Stimulated activated CD8-positive, alpha-beta memory T cell treated with anti-CD3 and anti-CD28 coated beads, Interleukin-15, amount 100 ng/mL, for 1 hour (primary cell): ENCODE measurements at places on chromosomes 12 and 14.

GRCh38 chr12:54592316-54592715, 3.9 kb upstream of the PPP1R1A start:
- no peak for DNase-seq

- DNase-seq: no peak
Observed at GRCh38 chr12:130354407-130354806, 16.7 kb downstream of the PIWIL1 start.

DNA sequence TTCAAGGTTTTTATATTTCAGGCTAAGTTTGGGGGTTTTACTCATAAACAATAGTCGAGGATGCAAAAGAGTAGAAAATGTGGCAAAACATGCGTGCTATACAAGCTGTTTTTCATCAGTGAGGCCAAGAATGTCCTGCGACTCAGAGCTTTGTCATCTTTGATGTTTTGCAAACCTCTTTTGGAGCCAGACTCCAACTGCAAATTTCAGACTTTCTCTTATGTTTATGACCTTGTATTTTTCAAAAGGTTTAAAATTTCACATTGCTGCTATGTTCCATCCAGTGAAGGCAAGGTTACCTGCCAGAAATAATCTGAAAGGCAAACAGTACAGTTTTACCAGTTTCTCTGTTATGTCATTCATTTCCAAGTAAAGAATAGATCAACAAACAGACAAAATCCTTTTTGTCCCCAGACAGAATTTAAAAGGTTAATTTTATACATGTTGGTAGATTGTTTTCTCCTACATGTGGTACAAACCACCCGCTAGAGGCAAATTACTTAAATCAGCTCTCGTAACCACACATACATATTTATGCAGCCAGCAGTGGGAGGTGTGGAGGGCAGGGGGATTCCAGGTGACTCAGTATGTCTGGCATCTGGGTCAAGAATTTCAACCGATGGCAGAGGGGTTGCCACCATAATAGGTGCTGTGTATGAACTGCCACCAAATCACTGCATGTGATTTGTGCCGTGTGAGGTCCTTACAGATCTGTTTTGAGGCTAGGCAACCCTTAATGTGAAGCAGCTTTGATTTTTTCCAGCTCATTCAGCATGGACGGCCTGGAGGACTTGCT, 119.8 kb upstream of the CPM start:
- no peak for DNase-seq

DNA sequence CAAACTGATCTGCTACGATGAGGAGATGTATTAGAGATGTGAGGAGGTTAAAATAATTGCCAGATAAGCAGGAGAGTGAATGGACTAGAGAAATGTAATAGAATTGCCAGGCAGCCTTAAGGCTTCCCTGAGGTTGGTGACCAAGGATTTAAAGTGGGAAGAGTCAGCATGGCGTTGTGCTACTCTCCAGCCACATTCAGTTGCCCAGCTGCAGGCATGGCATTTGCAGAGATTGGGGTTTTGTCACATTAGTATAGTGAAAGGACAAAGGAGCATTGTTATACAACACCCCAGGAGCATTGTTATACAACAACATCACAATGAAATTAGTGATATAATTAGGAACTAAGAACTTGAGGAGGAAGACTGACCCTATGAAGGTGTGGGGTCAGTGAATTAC, 31.7 kb downstream of the MARK3 start:
- no peak for DNase-seq

DNA sequence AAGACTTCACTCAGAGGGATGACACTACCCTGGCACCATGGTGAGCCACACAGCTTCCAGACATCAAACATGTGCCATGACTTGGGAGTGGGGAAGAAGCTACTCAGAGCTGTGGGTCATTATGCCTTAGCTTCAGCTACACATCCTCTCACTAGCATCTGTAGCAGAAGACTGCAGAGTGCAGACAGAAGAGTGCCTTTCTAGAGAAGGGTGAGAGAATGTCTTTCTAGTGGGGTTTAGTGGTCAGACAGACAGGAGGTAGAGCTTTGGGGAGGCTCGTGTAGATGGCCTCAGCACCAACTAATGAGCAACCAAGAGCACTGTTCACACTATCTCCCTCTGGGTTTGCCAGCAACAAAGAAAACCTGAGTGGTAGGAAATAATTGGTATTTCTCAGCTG, 4.9 kb upstream of the B4GALNT3 start:
- no peak for DNase-seq

DNA sequence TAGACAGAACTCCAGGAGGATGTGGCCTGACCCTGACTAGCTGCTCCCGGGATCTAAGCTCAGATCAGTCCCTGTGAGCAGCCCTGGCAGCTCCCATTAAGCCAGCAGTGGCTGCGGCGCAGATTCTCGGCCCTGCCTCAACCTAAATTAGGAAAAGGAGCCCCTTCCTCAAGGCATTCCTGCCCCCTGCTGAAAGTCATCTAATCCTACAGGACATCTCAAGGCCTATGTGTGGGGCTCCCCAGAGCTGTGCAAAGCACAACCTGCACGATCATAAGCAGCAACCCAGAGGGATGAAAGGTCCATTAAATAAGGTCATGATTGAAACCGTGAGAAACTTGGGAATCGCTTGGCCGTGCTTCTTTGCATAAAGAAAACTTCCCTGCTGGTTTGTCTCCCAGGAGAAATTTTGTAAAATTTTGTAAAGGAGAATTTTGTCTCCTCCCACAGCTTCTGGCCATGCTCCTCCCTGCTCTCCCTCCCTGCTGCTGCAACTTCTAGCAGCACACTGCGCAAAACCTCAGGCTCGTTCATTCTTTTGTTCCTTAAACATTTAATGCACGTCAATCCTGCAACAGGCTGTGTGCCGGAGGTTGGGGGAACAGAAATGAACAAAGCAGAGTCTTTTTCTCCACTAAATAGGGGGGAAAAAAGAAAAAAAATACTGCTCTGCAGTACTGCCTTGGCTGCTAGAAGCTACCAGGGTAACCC, 96.6 kb upstream of the SLC35F4 start:
- no peak for DNase-seq

GRCh38 chr14:92753250-92753649, 4.8 kb upstream of the LGMN start:
- no peak for DNase-seq

DNA sequence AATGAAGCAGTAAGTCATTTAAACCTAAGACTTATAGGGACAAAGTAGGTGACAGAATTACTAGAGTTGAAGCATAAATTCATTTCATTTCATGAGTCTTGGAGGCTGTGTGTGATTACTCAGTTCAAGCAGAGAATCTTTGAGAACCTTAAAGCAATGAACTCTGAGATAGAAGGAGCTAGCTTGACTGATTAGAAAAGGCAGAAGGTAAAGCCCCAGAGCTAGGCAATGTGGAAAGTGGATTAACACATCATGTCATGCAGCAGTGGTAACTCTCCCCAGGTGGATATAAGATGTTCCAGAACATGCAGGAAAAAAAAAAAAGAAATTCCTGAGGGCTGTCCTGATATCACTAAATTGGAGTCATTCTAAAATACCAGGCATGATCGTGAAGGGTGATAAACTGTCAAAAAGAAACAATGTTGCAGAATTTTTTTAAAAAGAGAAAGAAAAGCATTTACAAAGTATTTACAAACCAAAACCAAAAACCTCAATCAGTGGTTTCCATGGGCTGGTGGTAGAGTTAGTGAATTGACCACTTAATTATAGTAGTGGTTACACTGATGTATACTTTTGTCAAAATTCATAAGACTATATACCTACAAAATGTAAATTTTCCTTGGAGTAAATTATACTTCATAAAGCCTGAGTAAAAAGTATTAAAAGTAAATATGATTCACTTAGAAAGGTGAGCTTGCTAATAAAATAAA, 12.7 kb upstream of the SLC16A7 start:
- no peak for DNase-seq

DNA sequence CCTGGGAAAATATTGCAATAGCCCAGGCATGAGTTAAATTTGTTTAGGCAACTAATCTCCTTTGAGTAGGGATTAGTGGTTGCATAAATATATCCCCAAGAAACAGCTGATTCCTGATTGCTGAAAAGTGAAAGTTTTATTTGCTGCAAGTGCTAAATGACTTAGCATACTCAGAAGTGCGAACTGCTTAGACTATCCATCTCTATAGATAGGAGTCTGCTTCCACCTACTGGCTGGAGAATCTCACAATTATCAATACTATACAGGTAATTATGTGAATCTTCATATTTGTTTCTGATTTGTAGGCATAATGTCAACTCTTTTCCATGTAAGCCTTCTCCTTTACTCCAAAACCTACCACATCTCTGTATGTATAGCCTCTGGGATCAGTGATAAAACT, 12.0 kb upstream of the SLCO1B3 start:
- DNase-seq: no peak

GRCh38 chr12:129269756-129270495, 416.6 kb downstream of the GLT1D1 start:
- DNase-seq: no peak

GRCh38 chr14:62674563-62675237, 370.6 kb downstream of the KCNH5 start:
- DNase-seq: no peak

GRCh38 chr14:55772486-55772885, 192.5 kb downstream of the KTN1 start:
- no peak for DNase-seq

- DNase-seq: no peak
Observed at GRCh38 chr14:22476887-22477286, 112.1 kb downstream of the DAD1 start.

- DNase-seq: no peak
Observed at GRCh38 chr12:104404781-104405180, 52.0 kb upstream of the CHST11 start.

- DNase-seq: no peak
Observed at GRCh38 chr14:99715266-99716000, 31.3 kb downstream of the CYP46A1 start.

GRCh38 chr14:106879241-106879640, 1352.9 kb downstream of the TMEM121 start:
- no peak for DNase-seq

- no peak for DNase-seq
Observed at GRCh38 chr12:132638541-132639408, 20.2 kb downstream of the P2RX2 start.

DNA sequence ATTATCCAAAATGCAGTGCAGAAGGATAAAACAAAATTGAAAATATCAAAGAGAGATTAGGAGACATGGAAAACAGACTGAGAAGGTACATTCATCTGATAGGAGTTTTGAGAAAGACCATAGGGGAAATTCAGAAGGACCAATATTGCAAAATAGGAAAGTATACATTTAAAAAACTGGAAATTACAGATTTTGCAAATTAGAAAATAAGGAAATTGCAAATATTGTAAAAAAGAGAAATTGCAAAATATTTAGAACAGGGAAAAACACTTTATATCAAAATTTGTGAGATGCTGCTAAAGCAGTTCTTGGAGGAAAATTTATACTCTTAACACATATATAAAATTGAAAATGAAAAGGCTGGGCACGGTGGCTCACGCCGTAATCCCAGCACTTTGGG, 192.5 kb downstream of the FBXL14 start:
- no peak for DNase-seq

- no peak for DNase-seq
Observed at GRCh38 chr12:9829982-9830381, 2.7 kb downstream of the KLRF1 start.

DNA sequence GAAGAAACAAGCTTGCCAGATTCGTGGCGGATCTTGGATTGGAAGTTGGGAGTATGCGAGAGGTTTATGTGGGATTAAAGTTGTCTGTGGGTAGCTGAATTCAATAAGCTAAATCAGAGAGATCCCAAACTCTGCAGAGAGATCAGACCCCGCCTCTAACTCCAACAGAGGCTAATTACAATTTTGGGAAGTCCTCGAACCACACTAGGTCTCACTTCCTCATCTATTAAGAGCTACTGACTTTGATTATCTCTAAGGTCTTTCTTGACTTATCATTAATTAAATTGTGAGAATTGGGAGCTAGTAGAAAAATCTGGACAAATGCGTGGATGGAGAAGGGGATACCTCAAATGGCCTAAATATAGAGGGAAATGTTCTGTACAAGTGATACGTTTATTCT, 9.1 kb downstream of the NTF3 start:
- no peak for DNase-seq

DNA sequence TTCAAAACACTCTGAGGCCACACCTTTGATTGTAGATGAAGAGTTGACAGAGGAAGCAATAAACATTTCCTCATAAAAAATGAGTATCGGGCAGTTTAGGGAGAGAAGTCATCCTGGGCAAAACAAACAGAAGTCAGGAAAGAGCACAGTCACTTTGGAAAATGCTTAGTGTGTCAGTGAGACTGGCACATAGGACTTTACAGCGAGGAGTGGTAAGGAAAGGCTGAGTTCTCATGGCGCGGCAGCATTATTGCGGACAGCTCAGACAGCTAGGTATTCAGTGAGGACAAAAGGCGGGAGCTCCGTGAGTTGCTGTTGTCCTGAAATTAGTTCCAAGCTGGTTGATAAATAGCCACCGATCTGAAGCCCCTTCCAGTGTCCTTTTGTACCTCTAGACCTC, 229.9 kb downstream of the SNAPC1 start:
- no peak for DNase-seq

- no peak for DNase-seq
Observed at GRCh38 chr12:105672121-105672975, 341.9 kb downstream of the C12orf75 start.

- DNase-seq: no peak
Observed at GRCh38 chr14:28608443-28608842, 158.1 kb upstream of the FOXG1 start.

- no peak for DNase-seq
Observed at GRCh38 chr12:131948166-131948712, 1.5 kb upstream of the EP400 start.

DNA sequence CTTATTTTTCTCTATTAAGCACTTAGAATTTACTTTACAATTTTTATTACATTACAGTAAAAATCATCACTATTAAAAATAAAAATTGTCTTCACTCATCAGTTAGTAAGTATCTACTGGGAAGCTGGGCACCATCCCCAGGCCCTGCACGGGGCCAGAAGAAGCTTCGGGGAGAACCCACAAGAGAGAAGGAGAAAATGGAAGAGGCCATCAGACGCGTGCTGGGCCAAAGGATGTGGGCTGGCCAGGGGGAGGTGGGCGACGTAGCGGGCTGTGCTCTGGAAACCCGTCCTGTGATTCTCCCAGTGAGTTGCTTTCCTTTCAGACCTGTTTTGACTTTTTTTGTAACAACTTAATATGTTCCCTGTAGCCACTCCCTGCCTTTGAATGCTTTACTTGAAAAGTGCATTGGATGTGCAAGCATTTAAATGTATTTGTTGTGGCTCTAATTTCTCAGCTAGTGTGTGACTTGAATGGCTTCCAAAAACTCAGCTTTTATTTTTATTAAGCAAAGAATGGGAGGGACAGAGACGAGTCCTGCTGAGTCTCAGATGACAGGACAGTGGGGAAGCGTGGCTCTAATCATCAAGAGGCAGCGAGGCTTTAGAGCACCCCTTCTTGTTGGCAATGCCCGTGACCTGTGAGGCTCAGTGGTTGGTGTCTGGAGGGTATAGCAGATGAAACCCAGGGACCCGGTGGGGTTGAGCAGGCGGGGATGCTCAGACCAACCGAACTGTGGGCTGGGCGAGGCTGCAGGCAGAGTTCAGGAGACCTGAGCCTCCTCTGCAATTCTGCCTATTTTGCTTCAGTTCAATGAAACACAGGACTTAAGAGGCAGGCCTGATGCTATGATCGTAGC, 38.8 kb downstream of the SYNE3 start:
- no peak for DNase-seq

- DNase-seq: peak; percentile 40
Observed at GRCh38 chr12:57242691-57243454, 8.1 kb downstream of the STAC3 start.

- DNase-seq: no peak
Observed at GRCh38 chr14:73788317-73788598, 63.4 kb upstream of the PTGR2 start.
